Stimulated activated CD4-positive, alpha-beta T cell treated with anti-CD3 and anti-CD28 coated beads, Interleukin-12 subunit alpha, Interleukin-12 subunit beta, amount 100 ng/mL, for 48 hours (primary cell): ENCODE measurements at places on chromosomes 3 and 15.

- no peak for DNase-seq
These were observed 178.3 kb downstream of the UACA start for GRCh38 chr15:70584838-70585706.

GRCh38 chr15:77819851-77820728 lies 187.4 kb upstream of the LINGO1 start:
- no peak for DNase-seq

DNA sequence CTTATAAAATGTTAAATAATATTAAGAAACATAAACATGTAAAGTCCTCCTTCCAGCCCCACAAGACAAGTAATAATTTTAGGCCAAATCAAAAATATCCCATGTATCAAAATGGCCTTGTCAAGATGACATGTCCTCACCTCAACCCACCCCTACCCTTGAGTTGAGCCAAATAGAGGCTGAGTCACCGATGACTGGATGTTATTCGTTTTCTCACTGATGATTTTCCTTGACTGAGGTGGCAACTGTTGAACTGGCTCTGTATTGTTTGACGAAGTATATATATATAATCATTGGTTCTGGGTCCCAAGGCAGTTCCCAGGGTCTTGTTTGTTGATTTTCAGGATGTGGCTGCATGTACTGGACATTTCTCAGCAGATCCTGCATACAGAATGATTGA lies 75.3 kb downstream of the TMEM108 start:
- DNase-seq, result no peak

GRCh38 chr3:134302674-134303073 lies 52.0 kb upstream of the RYK start:
- no peak for DNase-seq

DNA sequence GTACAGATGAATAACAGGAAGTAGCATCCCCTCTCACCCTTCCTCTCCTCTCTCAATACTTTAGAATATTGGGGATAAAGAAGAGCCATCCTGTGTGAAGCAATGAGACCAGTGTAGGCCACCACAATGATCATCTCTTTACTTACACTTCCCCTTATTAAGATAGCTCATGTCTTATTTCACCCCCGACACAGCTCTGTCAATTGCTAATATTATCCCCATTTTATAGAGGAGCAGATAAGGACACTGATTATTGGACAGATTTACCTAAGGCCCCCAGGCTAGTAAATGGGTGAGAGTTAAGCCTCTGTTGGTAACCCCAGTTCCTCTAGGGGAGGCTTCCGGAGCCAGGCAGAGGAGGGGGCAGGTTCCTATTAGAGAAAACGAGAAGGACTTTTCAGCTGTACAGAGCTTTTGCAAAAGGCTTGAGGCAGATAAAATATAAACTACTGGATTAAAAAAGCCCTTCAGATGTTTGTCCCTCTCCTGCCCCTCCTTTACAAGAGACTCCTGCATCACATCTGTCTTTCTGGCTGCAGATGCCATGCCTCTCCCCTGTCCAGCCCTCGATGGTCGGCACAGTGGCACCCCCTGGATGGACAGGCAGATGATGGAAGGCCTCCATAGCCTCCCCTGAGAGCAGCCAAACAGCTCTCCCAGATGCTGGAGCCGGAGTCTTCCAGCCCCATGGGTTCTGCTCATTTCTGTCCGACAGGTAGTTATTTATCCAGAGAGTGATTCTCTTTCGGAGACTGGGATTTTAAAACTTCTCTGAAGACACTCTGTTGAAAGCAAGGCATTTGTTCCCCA lies 49.4 kb upstream of the LCTL start:
- DNase-seq, result no peak

DNA sequence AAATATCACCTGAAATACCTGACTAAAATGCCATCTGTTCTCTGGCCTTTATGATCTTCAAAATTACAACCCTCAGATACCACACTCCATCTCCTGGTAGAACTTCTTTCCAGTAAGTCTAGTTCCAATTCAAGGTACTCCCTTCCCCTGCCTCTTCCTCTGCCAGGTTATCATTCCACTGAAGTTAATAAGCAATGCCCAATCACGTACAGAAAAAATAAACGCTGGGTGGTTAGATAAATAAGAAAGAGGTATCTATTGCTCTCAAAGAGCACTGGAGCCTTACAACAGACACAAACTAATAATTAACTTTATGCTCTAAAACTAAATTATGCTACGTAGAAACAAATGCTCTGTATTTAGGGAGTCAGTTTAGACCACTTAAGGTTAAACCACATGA lies 112.5 kb downstream of the MYO9A start:
- DNase-seq, result no peak

DNA sequence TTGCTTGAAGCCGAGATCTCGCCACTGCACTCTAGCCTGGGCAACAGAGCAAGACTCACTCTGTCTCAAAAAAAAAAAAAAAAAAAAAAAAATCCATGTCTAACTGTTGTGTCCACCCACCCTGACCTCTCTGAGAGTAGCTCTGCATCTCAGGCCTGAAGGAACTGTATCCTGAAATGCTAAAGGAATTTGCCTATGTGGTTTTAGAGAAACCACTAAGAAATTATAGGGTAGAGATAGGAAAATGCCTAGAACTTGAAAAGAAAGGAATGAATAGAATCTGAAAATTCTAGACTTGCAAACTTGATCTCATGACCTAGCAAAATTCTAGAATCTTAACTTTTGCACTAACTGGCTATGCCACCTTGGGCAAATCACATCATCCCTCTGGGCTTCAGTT lies 217.5 kb upstream of the ROPN1 start:
- no peak for DNase-seq

DNA sequence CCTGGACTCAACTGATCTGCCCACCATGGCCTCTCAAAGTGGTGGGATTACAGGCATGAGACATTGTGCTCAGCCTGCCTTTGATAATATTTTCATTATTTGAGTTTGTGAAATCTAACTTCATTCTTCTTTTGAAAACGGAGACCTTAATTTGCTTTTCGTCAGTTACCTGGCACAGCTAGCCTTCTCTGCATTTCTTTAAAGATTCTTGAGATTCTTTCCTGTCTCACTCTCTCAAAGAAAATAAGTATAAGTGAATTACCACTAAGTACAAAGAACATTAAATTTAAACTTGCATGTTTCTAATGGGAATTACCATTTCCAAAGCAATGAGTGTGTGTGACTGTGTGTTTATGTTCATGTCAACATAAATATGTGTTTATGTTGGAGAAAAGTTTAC lies 187.9 kb downstream of the NFKBIZ start:
- DNase-seq, result no peak

- no peak for DNase-seq
These were observed 212.4 kb downstream of the IL5RA start for GRCh38 chr3:2897821-2898220.

GRCh38 chr3:118447339-118447738 lies 587.3 kb downstream of the IGSF11 start:
- no peak for DNase-seq

GRCh38 chr3:87855616-87856015 lies 203.2 kb downstream of the CGGBP1 start:
- DNase-seq, result no peak

DNA sequence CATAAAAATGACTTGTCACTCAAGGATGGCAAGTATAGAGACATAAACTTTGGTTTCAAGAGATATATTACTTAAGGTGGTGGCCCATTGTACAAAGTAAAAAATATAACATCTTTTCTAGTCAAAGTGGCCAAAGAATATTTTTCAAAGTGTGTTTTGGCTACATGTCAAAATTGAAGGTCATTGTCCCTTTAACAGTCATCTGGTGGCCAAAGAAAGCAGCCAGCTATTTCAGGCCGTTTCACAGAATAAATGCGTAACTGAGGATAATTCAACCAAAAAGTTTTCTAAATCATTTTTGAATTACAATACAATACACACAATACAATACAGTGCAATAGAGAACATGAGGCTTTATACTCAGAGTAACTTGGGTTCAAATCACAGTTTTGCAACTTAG lies 4.2 kb upstream of the CDIN1 start:
- no peak for DNase-seq

GRCh38 chr3:133119176-133119575 lies 81.0 kb downstream of the TMEM108 start:
- DNase-seq, result no peak

- no peak for DNase-seq
These were observed 138.1 kb downstream of the MAP2K5 start for GRCh38 chr15:67680641-67681040.

DNA sequence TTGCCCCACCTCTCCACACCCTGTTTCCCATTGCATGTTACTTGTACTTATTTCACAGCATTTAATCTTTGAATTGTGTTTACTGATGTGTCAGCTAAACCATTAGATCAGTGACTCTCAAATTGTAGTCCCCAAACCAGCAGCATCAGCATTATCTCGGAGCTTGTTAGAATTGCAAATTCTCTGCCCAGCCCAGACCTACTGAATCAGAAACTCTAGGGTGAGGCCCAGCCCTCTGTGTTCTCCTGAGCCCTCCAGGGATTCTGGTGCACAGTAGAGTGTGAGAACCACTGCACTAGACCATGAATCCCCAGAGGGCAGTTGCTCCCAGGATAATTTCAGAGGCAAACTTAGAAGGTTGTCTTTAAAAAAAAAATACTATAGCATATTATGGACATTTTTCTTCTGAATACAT lies 13.0 kb downstream of the PLD1 start:
- no peak for DNase-seq

- DNase-seq, result peak; percentile 34
These were observed 1.6 kb upstream of the MCTP2 start for GRCh38 chr15:94229591-94230369.

DNA sequence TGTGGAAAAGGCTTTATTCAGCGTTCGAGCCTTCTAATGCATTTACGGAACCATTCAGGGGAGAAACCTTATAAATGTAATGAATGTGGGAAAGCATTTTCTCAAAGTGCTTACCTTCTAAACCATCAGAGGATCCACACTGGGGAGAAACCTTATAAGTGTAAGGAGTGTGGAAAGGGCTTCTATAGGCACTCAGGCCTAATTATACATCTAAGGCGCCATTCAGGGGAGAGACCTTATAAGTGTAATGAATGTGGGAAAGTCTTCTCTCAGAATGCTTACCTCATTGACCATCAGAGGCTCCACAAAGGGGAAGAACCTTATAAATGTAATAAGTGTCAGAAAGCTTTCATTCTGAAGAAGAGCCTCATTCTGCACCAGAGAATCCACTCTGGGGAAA lies 6.2 kb upstream of the ZNF35 start:
- DNase-seq, result no peak

- DNase-seq, result no peak
These were observed 3.2 kb downstream of the MAPKBP1 start for GRCh38 chr15:41777421-41777973.

- no peak for DNase-seq
These were observed 507.9 kb upstream of the TPRG1 start for GRCh38 chr3:188663839-188664238.

- DNase-seq, result no peak
These were observed 401.9 kb upstream of the TPRG1 start for GRCh38 chr3:188769831-188770230.

DNA sequence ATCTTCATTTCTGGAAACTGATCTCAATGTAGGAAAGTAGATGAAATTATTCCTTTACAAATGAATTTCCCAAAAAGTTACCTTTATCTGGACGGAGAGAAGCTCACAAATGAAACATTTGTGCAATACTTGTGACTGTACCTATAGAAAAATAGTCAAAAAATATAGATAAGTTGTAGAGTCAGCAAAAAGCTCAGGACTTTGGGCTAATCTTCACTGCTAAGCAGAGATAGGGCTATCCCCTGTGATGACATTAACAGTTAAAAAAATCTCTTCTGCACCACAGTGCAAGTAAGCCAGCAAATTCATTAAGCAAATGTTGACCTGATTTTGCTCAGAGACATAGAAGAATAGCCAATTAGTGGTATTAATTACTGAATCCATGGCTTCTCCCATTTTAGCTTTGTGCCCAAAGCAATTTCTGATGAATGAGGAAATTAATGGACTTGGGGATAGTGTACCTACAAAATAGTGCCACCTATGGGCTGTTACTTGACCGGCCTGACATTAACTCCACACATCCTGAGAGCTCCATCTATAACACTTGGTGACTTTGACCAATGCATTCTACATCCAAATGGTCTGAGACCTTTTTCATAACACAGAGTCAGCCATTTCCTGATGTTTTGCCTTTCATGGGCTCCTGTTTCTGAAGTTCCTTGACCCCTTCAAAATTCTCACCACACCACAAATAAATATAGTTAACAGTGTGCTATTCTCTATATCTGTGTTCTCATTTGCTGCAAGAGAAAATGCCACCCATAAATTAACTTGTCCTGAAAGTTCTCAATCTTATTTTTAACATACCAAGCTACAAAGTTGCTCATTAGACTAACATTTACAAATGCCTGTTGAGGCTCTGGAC lies 105.0 kb downstream of the SSR3 start:
- no peak for DNase-seq

DNA sequence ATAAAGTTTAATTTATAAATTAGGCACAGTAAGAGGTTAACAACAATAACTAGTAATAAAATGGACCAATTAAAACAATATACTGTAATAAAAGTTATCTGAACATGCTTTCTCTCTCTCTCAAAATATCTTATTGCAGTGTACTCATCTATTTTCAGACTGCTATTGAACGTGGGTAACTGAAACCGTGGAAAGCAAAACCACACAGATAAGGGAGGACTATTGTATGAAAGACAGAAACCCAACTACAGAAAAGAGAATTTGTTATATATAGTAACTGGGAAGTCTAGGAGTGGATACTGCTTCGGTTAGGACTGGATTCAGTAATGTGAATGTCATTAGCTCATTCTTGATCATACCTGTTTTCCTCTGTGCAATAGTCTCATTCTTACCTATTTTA lies 119.3 kb upstream of the DAZL start:
- no peak for DNase-seq

DNA sequence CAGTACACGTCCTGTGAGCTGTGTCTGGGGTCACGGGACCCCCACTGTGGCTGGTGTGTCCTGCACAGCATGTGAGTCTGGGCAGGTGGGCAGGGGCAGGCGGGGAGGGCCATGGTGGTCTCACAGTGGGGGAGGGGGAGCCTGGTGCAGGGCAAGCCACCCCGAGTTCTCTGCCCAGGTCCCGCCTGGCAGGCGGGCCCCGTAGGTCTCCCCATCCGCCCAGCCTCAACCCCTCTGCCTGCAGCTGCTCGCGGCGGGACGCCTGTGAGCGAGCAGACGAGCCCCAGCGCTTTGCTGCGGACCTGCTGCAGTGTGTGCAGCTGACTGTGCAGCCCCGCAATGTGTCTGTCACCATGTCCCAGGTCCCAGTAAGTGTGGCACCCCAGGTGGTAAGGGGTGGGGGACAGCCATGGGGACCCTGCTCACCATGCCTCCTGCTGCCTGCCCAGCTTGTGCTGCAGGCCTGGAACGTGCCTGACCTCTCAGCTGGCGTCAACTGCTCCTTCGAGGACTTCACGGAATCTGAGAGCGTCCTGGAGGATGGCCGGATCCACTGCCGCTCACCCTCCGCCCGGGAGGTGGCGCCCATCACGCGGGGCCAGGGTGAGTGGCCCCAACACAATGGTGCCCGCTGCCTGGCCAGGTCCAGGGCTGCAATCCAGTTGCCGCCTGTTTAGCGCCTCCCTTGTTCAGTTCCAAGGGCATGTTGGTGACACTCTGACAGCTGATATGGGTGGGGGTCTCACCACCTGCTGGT lies 21.9 kb downstream of the PLXNA1 start:
- no peak for DNase-seq

GRCh38 chr3:21645121-21645897 lies 105.7 kb downstream of the ZNF385D start:
- no peak for DNase-seq

GRCh38 chr3:29949131-29949530 lies 657.3 kb upstream of the TGFBR2 start:
- DNase-seq, result no peak
